Stimulated activated CD4-positive, alpha-beta T cell treated with anti-CD3 and anti-CD28 coated beads, TNF-alpha, amount 100 ng/mL, for 48 hours (primary cell): ENCODE measurements at places on chromosomes 6 and 20.

GRCh38 chr20:38725931-38726803, 1.9 kb downstream of the SLC32A1 start:
- peak; percentile 28 for DNase-seq

DNA sequence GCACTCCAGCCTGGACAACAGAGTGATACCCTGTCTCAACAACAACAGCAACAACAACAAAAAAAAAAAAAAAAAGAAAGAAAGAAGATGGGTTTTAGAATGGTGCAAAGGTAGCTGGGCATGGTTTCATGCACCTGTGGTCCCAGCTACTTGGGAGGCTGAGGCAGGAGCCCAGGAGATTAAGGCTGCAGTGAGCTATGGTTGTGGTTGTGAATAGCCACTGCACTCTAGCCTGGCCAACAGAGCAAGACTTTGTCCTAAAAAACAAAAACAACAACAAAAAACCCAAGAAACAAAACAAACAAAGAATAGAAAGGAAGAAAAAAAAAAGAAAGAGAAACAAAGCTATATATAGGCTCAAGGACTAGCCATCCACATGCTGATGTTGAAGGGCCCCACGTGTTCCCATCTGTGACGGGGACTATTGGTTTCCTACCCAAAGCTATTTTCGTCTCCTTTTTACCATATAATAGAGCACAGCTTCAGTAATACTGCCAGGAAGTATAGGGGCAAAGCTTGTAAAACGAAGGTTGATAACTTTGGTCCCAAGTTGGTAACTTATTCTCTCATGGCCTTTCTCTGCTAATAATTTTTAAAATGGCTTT, 7.9 kb upstream of the EEF1E1 start:
- DNase-seq: no peak

DNA sequence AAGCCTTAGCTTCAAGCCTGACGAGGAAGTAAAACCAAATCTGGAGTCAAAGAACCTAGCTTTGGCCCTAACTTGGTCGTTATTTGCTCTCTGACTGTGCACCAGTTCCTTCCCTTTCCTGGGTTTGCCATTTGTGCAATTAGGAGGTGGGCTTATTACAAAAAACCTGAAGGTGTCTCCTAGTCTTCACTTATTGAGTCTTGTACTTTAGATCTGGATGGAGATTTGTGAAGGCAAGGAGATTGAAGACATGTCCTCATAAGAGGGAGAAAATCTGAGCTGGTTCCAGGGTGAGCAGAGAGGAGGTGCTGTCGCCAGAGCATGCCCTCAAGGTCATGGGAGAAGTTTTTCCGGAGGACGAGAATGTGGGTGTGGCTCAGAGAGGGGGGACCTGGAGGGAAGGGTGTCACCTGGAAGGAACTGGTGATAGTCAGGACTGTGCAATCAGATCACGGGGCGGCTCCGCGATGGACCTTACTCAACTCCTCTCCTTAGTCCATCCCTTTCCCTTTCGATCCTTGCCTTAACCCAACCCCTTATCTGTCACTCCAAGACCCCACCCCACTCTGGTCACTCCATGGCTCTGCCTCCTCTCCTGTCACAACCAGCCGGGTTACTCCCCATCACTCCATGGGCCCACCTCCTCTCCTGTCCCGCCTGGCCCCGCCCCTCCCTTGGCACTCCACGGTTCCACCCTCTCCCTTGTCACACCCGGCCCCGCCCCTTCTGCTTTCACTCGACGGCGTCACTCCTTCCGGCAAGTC, 588 bp upstream of the ACSS2 start:
- DNase-seq: no peak

DNA sequence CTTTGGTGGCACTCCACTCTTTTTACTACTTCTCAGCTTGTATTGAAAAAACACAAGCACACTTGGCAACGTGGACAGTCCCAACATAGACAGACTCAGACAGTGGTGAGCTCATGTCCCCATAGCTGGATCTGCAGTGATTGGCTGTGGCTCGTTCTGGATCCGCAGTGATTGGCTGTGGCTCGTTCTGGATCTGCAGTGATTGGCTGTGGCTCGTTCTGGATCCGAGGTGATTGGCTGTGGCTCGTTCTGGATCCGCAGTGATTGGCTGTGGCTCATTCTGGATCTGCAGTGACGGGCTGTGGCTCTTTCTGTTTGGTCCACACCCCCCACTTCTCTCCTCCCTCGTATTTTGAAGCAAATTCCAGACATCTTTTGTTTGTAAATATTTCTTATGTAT, 28.0 kb downstream of the OSBPL2 start:
- DNase-seq: peak; percentile 6

DNA sequence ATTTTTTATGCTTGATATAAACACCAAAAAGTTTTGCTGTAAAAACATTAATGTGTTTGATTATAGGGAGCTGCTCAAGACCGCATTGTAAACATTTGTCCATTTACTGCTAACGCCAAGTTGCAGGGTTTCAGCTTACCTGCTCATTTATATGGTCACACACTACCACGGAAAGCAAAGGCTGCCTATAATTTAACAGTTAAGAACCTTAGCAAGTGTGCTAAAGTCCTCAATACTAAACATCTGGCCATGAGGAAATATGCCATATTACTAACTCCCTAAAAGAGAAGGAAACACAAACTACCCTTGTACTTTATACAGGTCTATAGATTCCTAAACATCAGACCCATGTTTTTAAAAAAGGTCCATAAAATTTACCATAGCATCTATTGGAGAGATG, 129.5 kb downstream of the ASCC3 start:
- DNase-seq: no peak

GRCh38 chr6:43119482-43119881, 43.4 kb downstream of the PTK7 start:
- no peak for DNase-seq

DNA sequence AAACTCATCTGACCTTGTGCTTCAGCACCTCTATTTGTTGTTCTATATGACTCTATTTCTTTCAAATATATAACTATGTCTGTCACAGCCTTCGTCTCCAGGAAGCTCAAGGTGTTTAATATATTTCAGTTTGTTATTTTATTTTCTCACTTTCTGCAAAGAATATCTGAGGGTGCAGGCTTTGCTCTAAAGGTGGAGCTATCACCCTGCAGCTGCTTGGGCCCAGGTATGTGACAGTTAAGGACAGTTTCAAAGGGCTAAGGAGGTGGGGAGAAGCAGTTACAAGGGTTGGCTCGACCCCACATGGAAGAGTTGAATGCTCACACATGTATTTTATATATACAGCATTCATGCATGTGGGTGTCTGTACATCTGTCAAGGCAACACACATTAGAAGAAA, 405.6 kb downstream of the BTBD9 start:
- DNase-seq: no peak

GRCh38 chr6:17470938-17471327, 77.5 kb downstream of the CAP2 start:
- no peak for DNase-seq

- DNase-seq: no peak
Observed at GRCh38 chr6:168272415-168273325, 46.9 kb downstream of the DACT2 start.

- DNase-seq: no peak
Observed at GRCh38 chr6:42049116-42049809, 1.1 kb upstream of the TAF8 start.

DNA sequence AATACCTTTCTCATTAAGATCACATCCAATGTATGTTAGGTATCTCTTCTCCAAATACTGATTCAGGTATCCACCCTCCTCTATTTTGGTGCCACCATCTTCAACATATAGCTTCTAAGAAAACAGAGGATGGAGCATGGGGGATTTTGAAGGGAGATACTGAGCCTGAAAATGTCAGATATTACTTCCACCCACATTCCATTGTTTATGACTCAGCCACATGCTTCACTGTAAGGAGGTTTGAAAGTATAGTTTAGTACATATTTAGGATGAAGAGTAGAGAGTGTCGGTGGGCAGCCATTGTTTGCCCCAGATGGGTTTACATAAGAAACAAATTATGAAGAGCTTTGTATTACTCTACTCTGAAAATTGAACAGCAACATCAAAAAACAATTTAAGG, 286.7 kb downstream of the TFAP2B start:
- no peak for DNase-seq

- no peak for DNase-seq
Observed at GRCh38 chr6:157203312-157203744, 120.0 kb downstream of the TMEM242 start.

- no peak for DNase-seq
Observed at GRCh38 chr20:50286174-50286511, 95.5 kb downstream of the CEBPB start.

DNA sequence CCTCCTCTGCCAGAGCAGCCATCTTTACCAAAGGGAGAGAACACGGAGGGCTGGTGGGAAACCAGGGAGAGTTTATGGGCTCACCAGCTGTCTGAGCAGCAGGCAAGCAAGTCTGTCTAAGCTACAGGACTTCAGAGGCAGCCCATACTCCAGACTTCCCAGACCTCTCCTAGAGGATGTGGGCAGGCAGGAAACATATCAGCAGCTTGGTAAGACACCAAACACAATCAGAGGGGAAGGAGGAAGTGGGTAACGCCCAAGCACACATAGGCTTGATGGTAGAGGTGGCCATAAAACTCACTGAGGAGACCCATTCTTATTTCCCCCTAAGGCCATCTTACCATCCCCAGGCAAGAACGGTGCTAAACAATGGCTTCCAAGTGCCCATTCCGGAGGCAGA, 143.1 kb upstream of the ARID1B start:
- no peak for DNase-seq
